ENCODE measurements at places on chromosomes 3 and 15. TPM values are rescaled to one million over a fixed set of nuclear protein-coding genes. Genes with fewer than 3 reads are reported as not detected.

Gene TMCO5A
- polyA plus RNA-seq = not detected

DNA sequence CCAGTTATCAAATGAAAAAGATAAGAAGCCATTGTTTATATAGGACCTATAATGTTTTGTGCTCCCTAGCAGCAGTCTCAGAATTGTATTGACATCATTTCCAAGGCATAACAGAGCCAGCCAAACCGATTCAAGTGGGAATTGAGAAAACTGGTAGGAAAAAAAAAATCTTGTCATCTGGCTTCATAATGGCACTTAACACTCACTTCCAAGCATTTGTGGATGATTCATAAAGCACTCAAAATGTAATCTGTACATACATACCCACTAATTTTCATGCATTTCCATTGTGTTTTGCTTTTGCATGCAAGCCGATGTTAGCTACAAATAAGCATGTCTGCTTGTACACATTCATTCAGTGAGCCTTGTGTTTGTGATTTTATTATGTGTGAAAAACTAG lies 18.6 kb upstream of the TRPC1 start:
- DNase-seq = no peak

DNA sequence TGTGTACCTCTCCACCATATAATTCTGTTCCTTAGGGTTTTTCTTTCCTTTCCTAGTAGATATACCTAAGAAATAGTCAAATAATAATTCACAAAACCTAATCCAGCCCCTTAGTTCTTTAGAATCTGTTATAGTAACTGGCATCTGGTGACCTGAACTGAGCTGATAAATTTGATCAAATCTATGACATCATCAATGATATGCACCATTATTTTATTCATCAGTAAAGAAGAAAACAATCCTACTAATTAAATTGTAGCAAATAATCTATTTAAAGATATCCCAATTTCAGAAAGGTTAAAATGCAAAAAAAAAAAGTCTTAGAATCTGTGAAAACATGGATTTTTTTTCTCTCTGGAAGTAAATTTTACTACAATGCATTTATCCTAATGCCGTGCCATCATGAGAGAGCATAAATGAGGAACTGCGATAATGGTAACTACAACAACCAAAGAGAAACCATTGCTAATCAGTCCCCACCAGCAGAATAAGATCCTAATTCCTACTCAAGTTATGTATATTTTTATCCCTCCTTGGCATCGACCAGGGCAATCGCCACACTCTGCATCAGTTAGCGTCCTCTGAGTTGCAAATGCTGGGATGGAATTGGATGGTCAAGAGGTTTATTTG lies 6.6 kb upstream of the MNS1 start:
- DNase-seq = no peak

Gene CASR
- polyA plus RNA-seq = 1.5 TPM

DNA sequence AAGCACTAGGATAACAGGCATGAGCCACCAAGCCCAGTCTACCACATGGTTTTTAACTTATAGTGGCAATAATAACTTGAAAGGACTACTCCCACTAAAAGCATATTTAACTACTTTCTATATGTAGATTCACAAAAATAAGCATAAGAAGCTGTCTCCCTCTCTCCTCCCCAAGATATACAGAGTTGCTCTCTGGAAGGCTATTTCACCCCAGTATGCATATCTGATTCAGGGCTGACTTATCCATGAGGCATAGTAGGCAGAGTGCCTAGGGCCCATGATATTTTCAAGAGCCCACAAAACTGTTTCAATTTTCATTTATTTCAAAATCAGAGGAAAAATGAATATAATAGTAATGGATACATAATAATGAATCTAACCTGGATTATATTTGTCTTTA lies 20.5 kb downstream of the ATP8B4 start:
- DNase-seq = no peak

Gene ZNF620
- polyA plus RNA-seq = 2.0 TPM

DNA sequence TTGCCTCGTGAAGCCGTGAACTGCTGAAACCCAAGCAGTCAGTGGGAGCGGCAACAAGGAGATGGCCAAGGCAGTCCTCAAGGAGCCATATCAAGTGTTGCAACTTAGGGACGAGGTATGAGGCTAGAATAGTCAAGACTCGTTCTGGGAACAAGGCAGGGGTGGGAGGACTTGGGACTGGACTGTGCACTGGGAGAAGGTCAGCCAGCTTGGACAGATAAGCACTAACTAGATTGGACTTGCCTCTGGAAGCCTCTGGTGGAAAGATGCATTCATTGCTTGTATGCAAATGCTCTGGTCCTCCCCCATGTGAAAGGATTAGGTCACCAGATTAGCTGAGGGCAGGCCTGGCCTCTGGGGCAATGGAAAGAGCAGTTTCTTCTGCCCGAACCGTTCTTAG lies 123.3 kb upstream of the CTNNB1 start:
- DNase-seq = peak; percentile 24

Gene NEK10
- polyA plus RNA-seq = 0.41 TPM

GRCh38 chr3:98329392-98330124 lies 24.1 kb upstream of the OR5K4 start:
- DNase-seq = no peak

Data from ovary (tissue), 10 donors.